ENCODE measurements at places on chromosomes 5 and 9.

DNA sequence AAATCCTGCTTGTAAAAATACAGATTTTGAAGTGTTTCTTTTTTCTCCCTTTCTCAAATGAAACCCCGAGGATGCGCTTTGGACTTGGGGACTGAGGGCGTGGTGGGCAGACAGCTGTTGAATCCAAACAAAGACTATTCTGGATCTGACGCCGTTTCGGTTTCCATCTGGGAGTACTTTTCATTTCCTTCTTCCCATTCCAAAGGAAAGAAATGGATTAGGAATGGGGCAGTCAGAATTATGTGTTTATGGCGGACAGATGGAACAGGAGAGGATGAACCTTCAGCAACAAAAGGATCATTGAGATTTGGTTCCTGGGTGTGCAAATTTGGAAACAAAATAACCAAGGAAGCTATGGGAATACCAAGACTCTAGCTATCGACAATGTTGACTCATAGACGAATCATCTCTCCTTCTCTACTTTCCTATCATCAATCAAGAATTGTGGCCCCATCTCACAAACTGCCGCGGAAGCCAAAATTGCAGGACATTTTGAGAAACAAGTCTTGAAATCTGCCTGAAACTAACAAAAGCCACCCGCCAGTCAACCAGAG lies 300.6 kb downstream of the PARP8 start:
- peak; percentile 76 for DNase-seq

- no peak for DNase-seq
These were observed 8.9 kb upstream of the RXRA start for GRCh38 chr9:134317400-134317789.

DNA sequence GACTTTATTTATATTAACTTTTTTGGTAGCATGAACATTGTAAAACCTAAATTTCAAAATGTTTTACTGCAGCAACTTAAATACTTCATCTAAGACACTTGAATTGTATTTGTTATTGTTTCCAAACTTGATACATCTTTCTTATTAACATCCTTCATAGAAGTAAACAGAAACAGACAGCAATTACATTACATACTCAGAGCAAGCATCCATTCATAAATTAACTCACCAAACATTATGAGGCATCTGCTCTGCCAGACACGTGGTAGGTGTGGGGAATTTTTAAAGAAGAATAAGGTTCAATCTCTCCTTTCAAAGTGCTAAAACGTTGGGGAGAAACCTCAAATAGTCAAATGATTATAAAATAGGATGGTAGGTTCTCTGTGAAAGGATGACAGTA lies 130.8 kb downstream of the MUSK start:
- DNase-seq, result no peak

DNA sequence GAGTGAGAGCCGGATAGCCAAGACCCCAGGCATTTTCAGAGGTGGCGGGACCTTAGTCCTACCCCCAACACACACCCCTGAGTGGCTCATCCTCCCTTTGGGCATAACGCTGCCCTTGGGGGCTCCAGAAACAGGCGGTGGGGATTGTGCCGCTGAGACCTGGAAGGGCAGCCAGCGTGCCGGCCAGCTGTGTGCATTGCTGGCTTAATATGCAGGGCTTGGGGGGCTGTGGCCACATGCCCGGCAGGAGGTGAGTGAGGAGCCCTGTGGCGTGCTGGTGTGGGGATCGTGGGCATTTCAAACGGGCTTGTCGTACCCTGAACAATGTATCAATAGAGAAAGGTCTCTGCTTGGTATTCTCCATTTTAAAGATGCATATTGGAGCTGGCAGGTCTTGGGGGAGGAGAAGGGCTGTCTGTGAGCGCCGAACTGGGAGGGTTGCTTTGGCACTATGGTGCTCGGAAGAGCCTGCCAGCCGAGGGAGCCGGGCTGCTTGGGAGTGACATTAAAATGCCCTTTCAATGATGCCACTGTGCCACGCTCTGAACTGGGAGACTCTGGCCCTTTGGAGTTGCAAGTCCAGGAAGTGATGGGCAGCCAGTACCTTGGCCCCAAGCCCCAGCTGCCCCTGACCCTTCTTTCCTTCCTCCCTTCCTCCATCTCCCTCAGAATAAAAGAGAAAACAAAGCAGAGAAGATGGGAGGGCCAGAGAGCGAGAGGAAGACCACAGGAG lies 11.2 kb upstream of the OLFM1 start:
- no peak for DNase-seq

DNA sequence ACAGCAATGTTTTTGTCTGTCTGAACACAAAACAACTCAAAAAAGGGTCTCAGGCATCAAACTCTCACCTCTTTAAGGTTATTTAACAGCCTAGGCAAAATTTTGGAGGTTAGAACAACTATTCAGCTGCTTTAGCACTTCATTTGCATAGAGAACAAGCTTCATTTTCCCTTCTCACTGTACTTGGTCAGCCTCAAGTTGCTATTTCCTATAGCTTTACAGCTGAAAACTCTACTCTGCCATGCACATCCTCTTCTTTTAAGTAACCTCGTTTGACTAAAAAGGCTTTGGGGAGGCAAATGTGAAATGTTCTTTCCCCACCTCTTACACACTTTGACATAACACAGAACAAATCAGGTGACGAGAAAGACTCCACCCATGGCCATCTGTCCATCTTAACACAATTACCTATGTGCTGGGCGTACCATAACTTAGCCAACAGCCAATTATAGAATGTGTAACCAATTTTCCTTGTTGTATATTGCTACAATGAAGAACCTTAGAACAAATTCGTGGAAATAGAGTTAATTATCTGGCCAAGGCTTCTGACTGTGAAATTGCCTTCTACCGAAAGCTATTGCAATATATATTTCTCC lies 195.7 kb downstream of the DCP2 start:
- no peak for DNase-seq

- no peak for DNase-seq
These were observed 57.8 kb downstream of the RORB start for GRCh38 chr9:74554751-74555419.

DNA sequence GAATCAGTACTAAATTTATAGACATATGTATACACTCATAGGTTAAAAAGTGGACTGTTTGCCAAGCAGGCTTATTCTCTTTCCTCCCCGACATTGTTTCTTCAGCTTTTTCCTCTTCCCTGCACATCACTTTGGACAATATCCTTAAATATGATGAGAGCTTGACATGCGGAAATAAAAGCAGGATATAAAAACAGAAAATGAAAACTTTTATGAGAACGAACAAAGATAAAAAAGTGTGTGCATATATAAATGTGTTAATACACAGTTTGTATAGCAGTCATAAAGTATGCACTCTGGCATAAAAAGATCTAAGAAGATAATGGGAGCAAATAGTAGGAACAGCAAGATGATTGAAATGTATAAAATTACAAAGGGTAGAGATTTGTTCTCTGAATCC lies 86.4 kb upstream of the IFNE start:
- DNase-seq, result no peak

GRCh38 chr9:34992376-34992951 lies 2.9 kb downstream of the DNAJB5 start:
- DNase-seq, result peak; percentile 65

GRCh38 chr5:67732921-67733320 lies 482.6 kb upstream of the PIK3R1 start:
- no peak for DNase-seq

DNA sequence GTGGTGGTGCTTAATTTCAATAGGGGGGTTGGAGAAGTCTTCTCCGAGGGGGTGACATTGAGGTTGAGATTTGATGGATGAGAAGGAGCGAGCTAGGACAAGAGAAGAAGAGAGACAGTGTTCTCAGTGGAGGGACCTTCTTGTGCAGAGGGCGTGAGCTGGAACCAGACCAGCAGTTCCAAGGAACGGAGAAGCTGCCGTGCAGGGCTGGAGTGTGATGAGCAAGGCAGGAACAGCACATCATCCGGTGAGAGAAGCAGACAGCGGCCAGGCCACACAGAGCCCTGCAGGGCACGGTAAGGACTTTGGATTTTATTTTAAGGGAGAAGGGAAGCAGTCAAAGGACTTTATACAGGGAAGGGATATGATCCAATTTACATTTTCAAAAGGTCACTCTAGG lies 206.9 kb downstream of the MELK start:
- DNase-seq, result no peak

DNA sequence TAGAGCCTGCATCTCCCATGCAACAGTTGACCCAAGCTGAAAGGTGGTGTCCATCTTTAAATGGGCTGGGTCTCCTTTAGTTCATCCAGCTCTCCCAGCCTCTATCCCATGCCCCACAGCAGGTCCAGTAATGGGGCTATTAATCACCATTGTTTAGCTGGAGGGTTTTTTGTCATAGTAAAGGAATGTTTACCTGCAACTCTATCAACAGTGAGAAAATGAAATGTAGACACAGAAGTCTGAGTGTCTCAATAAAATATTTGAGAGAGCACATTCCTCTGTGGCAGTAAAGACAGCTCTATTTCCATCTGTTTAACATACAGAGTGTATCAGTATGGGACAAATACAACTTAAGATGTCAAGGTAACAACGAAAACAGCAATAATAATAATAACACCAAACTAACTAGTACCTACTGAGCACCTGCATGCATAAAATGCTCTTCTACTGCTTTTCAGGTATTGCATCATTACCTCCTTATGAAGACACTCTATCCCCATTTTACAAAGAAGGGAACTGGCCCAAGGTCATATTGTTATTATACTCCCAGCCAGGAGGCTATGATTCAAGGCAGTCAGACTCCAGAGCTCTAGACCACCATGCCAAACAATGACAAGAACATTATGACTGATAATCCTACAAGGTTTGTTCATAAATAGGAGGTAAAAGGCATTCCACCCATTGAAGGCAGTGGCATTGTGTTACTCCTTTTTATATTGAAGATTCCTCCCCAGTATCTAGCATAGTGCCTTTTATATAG lies 21.0 kb upstream of the C5orf58 start:
- DNase-seq, result no peak

GRCh38 chr5:611731-612486 lies at the start of gene CEP72:
TSS of gene CEP72 (plus strand) at chr5:612340. CDS start at chr5:612362, 22 bp downstream.
- peak; percentile 97 for DNase-seq

- no peak for DNase-seq
These were observed 245.5 kb downstream of the ARRDC3 start for GRCh38 chr5:91137647-91138046.

- no peak for DNase-seq
These were observed 447.9 kb downstream of the SPATA31D1 start for GRCh38 chr9:82436475-82436874.

DNA sequence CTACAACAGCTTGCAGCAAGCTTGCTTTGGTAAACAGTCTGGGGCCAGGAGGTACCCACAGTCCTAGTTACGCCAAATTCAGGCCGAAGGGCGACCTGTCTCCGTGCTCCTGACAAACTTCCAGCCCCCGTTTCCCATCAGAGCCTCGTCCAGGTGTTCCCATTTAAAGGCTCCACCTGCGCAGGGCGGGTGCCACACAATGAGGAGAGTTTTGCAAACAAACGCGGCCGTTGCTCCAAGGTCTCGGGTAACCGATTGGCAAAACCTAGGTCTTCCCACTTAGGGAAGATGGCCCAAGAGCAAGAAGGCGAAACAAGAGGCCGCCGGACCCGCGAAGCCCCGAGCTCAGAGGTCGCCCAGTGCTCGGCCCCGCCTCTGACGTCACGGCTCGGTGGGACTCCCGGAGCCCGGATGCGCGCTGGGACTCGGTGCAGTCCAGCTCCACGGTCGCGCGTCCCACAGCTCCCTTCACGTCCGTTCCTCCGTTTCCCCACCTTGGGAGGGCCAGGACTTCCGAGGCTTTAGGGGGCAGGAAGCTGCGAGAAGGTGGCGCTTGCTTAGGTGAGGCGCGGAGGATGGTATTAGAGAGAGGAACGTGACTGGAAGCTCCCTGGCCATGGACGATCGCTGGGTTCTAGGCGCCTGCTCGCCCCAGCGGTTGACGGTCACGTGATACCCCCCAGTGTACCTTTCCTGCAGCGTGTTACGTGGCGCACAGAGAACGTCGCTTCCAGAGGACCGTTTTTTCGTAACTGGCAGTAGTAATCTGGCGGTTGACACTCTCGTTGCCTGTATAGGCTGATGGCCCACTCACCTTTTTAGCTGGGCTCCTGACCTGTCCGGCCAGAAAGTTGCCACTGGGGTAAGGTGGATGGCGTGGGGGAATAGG lies 41.8 kb upstream of the KDM4C start:
- DNase-seq, result peak; percentile 92

GRCh38 chr5:102722931-102723330 lies 32.2 kb upstream of the PAM start:
- no peak for DNase-seq

GRCh38 chr5:60812426-60812825 lies 31.6 kb downstream of the ELOVL7 start:
- no peak for DNase-seq

- no peak for DNase-seq
These were observed 661.6 kb upstream of the C9orf72 start for GRCh38 chr9:28234894-28235277.

DNA sequence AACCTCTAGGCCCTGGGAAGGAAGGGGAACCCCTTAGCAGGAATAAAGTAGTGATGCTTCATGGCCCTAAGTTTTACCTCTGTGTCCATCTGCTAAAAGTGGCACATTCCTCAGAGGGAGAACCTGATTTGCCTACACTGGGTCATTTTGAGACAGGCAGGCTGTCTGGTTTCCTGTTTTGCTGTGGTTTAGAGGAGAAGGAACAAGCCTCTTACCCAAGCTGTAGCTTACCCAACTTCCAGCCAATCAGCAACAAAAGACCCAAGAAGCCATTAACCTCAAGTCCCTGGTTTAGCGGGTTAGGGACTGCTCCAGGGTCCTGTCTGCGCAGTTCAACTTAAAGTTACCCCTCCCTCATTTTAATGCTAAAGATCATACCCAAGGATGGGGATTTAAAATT lies 411.0 kb downstream of the MAT2B start:
- peak; percentile 44 for DNase-seq

DNA sequence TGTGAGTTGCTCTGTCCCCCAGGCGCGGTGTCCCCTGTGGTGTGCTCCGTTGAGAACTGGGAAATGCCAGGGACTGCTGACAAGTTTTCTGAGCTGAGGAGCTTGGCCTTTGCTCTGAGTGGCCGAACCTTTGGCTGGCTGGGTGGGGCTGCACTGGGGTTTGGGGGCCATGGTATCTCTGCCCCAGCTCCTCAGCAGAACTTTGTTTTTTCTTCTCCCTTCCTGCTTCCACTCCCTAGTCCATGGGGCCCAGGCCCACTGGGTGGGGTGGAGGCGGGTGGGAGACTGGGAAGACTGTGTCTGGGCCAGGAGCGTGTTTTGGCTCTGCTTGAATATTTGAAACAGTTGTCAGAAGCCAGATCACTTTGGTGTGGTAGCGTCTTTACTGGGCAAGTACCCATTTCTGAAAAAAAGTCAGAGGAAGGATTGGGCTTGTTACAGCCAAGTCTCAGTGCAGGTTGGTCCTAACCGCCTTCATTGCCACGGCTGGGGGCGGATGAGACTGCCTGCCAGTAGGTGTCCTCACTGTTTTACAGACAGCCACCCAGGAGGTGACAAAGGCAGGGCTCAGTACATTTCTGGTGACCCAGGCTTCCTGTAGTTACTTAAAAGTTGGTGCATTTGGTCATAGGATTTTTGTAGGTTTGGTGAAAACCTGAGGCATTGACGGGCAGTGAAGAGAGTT lies 92.7 kb downstream of the DAB2IP start:
- peak; percentile 73 for DNase-seq

- DNase-seq, result no peak
These were observed 280.1 kb downstream of the KIF4B start for GRCh38 chr5:155293605-155294178.

- DNase-seq, result peak; percentile 87
These were observed 55.6 kb downstream of the ARHGEF37 start for GRCh38 chr5:149636861-149637246.

GRCh38 chr9:87527211-87527916 lies 29.7 kb downstream of the DAPK1 start:
- DNase-seq, result no peak

GRCh38 chr5:1065891-1066650 lies 45.8 kb downstream of the SLC12A7 start:
- no peak for DNase-seq

- DNase-seq, result no peak
These were observed 481.5 kb upstream of the TUSC1 start for GRCh38 chr9:26159575-26160392.
